ENCODE measurements at places on chromosomes 12 and 14.

DNA sequence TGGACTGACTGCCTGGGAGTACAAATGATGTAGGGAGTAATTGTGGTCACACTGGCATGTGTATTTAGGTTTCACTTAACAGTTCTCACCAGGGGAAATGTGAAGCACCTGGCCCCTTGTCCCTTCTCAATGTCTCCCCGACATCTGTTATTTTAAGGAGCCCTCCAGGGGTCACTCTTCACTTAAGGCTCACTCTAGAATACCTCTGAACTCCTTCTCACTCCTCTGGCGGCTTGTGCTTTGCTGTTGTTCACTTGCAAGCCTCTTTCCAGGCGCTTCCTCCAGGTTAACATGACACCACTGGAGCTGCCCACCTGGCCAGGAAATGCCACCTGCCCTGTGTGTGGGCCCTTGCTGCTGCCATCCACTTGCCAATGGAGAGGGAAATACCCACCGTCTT, 56.5 kb upstream of the GZMB start:
- no peak for DNase-seq

GRCh38 chr12:3493043-3493858, 2.2 kb downstream of the PRMT8 start:
- no peak for DNase-seq

DNA sequence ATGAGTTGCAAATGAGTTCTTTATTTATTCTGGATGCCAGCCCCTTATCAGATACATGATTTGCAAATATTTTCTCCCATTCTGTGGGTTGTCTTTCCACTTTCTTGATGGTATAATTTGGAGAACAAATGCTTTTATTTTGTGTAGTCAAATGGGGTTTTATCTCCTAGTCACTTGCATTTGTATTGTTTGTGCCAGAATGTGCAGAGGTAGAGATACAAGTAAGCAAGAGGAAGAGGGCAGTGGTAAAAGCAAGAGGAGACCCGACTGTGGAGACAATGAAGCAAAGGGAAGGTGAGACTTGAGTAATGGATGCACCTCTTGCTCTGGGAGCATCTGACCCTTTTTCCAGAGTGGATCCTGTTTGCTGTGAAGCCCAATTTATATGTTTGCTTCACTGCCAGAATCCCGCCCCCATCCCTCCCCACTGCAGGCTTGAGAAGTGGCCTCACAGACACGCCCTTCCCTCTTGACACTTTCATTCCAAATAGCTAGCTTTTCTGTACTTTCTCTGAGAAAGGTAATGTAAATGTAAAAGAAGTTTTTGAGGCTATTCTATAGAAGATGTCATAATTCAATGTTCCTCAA, 786 bp upstream of the PFKM start:
- DNase-seq = no peak

- no peak for DNase-seq
These were observed 58.0 kb downstream of the MIS18BP1 start for GRCh38 chr14:45194964-45195363.

DNA sequence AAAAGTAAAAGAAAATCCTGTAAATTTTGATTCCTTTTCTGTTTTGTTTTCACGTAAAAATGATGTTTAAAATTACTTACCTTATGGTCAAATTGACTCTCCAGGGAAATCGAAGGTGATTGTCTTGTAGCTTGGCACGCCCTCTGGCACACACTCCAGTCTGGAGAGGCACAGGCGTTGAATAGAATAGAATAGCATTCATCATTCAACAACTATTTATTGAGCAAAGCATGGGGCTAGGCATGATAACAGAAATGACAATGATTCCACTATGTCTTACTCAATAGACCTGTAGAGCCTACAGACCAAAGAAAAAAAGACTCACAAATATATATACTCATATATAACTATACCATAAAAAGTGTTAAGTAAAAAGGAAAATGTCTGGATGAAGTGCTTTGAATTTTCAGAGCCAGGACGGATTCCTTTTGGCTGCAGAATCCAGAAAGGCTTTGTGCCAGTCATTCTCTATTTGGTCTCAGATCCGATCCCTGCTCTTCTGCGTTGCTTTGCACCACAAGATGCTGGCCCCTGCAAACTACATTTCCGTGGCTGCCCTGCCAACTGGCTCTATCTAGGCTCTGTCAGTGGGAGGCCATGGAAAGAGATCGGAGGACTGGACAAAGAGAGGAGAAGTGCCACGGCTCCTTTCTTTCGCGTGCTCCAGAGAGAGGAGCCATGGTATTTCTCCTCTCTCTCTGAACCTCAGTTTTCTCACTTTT, 231.8 kb downstream of the CRADD start:
- DNase-seq = no peak

DNA sequence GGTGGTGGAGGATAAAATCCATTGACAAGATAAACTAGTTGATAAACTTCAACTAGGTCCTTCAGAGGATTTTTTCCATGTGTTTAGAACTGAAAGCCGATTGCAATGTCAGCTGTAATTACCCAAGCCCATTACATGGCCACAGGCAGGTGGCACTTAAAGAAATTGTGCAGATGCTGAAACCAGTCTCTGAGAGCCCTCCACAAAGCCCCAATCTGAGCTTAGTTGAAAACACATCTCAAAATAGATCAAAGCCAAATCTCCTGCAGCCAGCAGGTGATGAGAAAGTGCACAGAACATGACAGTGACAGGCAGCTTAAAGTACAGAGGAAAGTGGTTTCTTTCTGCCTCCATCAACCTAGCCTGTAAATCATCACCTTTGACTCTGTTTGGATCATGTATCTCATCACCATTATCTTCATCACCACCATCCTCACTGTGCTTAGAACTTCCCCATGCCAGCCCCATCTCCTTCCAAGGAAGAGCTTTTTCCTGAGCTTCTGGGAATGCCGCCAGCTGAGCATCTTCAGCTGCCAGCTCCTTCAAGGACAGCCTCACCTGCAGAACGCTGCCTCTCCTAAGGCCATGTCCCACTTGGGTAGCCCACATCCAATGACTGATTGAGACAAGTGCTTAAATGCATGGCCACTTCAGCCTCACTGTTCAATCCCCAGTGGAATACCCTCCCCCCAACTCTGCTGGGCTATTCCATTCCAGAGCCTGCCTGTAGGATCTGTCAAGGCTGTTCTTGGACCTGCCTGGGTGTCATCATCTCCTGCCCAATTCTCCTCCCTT, 219.5 kb upstream of the TMEM132C start:
- no peak for DNase-seq

GRCh38 chr12:68097386-68097785, 62.2 kb downstream of the IFNG start:
- DNase-seq = no peak

DNA sequence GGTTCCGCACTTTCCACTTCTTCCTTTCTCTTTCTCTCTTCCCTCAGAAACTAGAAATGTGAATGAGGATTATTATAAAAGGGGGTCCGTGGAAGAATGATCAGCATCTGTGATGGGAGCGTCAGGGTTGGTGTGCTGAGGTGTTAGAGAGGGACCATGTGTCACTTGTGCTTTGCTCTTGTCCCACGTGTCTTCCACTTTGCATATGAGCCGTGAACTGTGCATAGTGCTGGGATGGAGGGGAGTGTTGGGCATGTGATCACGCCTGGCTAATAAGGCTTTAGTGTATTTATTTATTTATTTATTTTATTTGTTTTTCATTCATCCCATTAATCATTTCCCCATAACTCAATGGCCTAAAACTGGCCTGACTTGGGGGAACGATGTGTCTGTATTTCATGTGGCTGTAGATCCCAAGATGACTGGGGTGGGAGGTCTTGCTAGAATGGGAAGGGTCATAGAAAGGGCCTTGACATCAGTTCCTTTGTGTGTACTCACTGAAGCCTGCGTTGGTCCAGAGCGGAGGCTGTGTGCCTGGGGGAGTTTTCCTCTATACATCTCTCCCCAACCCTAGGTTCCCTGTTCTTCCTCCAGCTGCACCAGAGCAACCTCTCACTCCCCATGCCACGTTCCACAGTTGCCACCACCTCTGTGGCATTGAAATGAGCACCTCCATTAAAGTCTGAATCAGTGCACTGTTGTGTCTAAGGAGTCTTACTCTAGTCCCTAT, 4.6 kb upstream of the ATN1 start:
- DNase-seq = no peak

DNA sequence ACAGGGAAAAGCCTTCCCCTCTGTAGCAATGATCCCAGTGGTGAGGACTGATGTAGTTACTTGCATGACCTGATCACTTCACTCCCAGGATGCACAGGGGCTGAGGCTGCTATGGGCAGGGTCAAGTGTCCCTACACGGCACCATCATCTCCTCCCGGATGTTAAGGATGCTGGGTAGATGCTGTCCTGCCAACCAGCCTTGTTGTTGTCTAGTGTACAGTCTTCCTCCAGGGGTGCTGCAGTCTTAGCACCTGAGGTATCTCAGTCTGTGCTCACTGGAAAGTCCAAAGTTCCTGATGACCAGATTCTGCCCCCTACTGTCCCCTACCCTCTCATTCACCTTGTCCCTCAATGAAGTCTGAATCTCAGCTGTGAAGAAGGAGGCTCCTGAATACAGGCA, 20.1 kb downstream of the CPM start:
- DNase-seq = no peak

- no peak for DNase-seq
These were observed 42.5 kb upstream of the HSP90B1 start for GRCh38 chr12:103887738-103888137.

- DNase-seq = peak; percentile 24
These were observed 18.8 kb downstream of the BEGAIN start for GRCh38 chr14:100568164-100568997.

- DNase-seq = no peak
These were observed 471 bp downstream of the MTRFR start for GRCh38 chr12:123233505-123234308.

DNA sequence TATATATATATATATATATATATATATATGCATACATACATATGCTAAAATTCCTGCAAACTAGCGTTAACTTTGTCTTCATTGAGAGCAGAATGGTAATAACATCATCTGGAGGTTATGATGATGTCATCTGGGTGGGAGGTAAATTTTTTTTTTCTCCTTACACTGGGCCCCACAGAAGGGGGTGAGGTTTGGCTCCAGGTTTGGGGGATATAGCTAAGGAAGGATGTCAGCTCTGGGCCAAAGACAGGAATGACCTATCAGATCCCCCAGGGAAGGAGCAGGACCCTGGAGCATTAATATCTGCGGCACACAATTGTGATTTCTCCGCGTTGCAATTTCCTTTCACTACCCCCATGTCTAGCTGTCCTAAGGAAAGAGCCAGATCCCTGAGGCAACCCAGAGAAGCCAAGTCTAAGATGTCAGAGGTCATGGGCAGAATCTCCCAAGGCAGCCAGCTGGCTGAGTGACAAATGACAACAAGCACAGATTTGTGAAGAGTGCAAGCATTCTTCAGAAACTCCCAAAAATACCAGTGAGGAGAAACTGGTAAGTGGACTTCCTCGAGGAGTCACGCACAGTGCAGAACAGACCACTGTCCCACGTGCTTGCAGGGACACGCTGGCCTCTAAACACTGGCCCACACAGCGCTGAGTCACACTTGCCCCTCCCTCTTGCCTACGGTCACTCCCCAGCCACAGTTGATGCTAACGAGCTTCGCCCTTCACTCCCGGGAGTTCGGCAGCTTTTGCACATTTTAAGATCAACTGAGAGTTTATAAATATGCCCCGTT, 9.9 kb downstream of the UBC start:
- peak; percentile 98 for DNase-seq

DNA sequence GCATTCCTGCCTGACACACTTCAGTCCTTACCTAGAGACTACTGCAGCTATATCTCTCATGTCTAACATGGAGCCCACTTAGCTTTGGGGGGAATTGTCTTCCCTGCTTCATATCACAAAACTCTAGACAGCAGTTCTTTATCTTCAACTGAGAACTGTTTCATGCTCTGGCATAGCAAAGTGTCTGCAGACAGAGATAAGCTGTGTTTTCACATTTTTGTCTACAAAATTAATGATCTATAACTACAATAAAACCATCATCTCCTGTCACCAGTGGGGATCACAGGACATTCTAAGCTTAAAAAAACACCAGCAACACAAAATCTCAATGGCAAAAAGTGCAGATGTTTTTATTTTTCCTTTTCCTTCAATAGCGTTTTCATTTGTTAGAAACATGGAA, 137.1 kb upstream of the VRK1 start:
- DNase-seq = no peak
